ENCODE measurements at places on chromosomes 11 and 22.

- DNase-seq: no peak
Observed at GRCh38 chr22:46619830-46620501, at the start of gene GRAMD4. TSS of gene GRAMD4 (plus strand) at chr22:46620386. CDS start at chr22:46626800, 6,414 bp downstream.

DNA sequence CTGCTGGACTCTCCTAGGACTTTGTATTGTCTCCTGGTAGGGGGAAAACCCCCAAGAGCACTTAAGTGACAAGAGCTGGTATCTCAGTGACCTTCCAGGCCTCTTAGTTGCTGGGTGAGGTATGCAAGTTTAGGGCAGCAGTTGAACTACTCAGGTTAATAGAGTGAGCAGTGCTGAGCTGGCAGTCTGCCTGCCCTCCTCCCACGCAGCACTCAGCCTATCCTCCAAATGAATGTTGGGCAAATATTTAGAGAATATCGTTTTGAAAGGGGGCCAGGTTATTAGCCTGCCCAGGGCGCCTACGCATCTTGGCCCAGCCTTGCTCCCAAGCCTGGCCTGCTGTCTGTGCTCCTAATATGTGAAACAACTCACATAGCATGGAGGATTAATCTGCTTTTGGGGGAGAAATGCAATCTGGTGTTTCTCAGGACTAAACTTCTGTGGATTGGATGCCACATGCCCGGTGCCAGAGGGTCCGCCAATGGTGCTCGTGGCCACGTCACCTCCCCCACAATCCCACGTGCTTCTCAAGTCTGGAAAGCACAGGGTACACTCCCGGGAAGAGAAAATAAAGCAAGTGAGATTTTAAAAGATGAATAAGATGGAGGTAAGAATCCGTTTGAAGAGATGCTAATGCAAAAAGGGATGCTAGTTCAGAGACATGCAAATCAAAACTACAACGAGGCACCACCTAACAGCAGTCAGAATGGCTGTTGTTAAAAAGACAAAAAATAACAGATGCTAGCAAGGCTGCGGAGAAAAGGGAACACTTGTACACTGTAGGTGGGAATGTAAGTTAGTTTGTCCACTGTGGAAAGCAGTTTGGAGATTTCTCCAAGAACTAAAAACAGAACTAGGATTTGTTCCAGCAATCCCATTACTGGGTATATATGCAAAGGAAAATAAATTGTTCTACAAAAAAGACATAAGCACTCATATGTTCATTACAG is 67.7 kb downstream of the SPON1 start:
- DNase-seq: no peak

DNA sequence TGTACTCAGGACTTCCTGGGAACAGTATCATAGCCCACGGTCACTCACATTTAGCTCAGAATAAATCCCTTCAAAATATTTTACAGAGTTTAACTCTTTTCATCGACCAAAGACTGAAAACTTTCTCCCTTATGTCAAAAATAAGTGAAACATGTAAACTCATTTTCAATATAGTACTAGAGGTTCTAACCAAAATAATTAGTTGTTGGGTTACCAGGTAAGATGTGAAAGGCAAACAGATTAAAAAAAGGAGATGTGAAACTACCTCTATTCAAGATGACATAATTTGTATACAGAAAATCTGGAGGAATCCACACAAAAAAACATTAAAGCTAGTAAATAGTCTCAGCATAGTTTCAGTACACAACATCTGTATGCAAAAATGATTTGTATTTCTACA is 20.3 kb downstream of the XKR3 start:
- no peak for DNase-seq

- no peak for DNase-seq
Observed at GRCh38 chr11:133840479-133840941, 4.8 kb downstream of the SPATA19 start.

- DNase-seq: no peak
Observed at GRCh38 chr11:106306942-106307341, 229.5 kb downstream of the AASDHPPT start.

GRCh38 chr11:119567688-119568582 is 145.0 kb upstream of the THY1 start:
- DNase-seq: no peak

DNA sequence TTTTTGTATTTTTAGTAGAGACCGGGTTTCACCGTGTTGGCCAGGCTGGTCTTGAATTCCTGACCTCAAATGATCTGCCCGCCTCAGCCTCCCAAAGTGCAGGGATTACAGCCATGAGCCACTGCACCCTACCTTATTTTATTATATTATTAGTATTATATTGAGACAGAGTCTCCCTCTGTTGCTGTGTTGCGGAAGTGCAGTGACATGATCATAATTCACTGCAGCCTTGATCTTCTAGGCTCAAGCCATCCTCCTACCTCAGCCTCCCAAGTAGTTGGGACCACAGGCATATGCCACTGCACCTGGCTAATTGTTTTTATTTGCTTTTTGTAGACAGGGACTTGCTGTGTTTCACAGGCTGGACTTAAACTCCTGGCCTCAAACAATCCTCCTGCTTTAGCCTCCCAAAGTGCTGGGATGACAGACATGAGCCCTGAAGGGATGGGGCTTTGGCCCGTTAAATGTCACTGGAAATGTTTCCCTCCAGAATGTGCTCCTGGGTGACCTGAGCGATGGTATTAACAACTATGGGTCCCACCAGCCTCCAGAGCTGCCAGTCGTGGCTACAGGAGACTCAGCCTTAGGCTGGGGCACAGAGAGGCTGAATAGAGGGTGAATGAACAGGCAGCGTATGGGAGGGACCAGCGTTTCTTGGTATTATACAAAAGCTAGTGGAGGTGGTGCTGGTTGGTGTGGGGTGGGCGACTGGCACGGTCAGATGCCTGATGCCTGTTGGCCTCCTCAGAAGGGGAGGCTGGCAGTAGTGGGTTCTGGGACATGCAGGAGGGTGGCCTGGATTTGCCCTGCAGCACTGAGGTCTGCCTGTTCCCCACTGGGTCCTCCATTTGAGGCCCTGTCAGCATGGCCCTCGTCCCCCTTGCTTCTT is 7.3 kb downstream of the TANGO2 start:
- DNase-seq: no peak

DNA sequence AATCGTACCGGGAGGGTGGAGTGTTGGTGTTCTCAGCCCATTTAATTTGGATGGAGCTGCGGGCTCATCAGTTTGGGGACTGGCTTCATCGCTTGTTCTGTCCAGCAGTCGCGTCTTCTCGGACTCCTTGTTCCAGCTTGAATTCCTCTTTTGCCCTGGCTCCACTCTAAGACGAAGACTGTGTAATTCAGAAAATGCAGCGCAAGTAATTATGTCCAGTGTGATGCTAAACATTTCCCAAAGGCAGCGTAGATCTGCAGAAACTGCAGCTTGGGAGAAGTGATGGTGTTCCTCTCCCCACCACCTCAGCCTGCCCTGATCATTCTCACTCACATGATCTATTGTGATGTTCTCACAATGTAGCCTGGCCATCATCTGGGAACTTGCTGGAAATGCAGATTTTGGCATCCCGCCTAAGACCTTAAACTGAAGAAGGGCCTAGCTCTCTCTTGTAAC is 666 bp downstream of the SLC25A18 start:
- no peak for DNase-seq

DNA sequence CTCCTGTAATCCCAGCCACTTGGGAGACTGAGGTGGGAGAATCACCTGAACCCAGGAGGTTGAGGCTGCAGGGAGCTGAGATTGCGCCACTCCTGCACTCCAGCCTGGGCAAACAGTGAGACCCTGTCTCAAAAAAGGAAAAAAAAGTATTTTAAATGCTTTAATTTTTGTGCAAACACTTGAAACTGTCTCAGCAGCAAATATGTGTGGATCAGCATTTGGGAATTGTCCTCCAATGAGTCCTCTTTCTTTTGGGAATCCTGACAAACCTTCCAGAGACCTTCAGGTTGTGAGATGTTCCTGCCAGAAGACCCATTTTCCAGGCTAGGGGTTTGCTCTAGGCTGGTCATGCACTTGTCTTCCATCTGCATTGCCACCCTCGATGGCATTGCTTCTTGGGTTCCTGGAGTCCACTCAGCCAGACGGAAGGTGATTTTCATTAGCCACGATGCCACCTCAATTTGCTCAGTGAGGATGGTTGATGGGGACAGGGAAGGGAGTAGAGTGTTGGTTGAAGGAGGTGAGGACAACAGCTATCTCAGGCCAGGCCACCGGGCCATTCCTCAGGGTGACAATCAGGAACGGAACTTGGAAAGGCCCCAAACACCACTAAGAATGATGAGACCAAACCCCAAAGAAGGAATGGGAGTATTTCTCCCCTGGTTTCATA is 55.4 kb downstream of the ST14 start:
- DNase-seq: no peak

DNA sequence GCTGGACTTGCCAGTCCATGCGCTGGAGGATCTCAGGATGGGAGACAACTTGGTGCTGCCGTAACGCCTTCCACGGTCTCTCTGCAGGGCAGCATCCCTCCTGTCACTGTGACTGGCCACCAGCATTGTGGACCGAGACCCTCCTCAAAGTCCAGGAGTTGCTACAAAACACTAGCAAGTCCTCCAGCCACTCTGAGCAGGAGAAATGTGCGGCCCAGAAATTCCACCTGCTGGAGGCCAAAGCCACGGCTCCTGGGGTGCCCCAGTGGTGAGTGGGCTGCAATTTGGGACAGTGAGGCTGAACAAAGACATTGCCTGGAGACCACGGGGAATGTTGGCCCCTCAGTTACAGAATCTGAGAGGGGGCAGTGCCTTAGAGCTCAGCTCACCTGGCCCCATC is 6.9 kb upstream of the DSCAML1 start:
- DNase-seq: no peak

- DNase-seq: no peak
Observed at GRCh38 chr11:62965574-62965973, 19.2 kb downstream of the SLC22A6 start.

DNA sequence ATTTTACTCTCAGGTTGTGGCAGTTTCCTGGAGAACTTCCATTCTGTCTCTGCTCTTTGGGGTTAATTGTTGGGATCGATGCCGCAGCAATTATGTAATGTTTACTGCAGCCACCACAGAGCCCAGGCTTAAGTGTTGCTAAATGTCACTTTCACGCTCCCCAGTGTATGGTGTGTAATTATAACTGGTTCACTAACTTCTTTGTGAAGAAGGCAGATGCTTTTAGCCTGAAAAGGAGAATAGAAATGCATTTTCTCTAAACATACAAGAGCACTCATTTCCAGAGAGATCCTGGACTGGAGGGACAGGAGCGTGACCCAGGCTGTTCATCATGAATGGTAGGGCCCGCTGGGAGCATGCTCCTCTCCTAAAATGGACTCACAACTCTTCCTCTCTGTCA is 132.2 kb upstream of the PLET1 start:
- no peak for DNase-seq

- DNase-seq: no peak
Observed at GRCh38 chr11:38323961-38324761, 1726.1 kb upstream of the RAG2 start.

DNA sequence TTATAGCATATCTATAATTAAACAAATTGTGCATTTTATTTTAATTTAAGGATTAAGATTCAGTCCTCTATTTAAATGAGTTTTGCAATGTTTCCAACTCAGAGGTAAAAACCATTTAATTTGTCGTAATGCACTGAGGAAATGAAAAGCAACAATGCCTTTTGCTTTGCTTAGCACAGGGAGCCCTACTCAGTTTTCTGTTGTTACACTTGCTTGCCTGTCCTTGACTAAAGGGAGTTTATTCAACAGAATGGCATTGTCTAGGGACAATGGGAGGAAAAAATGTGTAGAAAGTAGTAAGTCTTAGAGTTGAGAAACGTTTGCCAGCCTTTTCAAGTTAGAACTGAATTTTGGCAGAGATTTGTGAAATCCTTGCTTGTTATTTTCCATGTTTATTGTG is 734.2 kb upstream of the ANO3 start:
- DNase-seq: no peak

DNA sequence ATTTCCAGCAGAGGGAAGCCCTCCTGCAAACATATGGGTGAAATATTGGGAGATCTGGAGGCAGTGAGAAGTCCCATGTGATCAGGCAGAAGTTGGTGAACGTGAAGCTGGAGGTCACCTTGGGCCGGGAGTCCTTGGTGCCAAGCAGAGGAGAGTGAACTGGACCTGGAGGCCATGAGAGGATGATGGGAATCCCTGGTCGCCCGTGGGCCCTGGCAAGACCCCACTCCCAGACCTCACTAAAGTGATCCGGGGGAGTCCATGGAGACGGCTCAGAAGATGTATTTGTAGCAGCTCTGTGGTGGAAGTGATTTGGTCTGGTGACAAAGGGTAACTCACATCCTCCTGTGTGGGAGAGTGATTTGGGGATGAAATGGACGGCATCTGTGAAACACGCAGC is 71.0 kb downstream of the ARHGAP8 start:
- no peak for DNase-seq

DNA sequence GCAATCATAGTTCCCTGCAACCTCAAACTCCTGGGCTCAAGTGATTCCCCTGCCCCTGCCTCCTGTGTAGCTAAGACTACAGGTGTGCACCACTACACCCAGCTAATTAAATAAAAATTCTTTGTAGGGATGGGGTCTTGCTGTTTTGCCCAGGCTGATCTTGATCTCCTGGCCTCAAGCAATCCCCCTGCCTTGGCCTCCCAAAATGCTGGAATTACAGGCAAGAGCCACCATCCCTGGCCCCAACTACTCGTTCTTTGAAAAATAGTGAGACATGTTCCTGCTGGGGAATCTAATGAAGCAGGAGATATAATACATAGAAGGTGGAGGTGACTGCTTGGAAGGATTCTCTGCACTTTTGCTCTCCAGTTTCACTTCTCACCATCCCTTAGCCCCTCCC is 40.1 kb upstream of the RFPL3 start:
- no peak for DNase-seq

GRCh38 chr11:126432065-126432461 is 76.6 kb downstream of the ST3GAL4 start:
- no peak for DNase-seq

DNA sequence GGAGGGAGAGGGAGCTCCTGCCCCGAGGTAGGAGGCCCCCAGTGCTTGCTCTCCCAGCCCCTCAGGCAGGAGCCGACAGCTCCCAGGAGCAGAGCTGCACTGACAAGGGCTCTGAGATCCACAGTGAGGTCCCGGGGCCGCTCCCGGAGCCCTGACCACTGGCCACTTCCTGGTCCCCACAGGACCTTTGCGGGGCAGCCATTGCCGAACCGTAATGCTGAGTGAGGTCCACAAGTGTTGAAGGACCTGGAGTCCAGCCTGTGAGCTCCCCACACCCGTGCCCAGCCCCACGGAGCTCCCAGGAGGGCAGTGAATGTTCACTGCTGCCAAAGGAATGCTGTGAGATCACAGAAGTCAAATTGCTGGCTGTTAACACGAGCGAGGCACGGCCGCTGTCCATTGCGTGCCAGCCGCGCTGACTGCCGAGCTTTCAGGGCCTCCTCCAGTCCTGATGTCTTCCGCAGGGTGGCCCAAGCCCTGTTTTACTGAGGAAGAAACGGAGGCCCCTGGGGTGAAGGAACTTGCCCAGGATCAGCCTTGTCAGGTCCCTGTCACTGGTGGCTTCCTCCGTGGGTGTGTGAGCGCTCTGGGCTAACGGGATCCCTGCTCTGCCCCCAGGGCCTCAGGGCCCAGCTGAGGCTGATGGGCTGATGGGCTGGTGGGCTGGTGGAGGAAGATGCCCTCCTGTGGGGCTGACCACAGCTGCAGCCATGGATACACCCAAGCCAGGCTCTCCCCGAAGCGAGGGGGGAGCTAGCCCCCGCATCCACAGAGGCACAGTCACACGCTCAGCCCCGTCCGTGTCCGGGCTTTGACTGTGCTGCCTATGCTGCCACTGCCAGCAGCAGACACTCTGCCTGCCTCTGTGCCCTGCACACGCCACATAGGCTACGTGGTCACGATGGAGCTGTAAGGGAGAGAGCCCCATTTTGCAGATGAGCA is 70.8 kb downstream of the WNT7B start:
- no peak for DNase-seq

GRCh38 chr11:57049749-57050148 is 61.0 kb downstream of the OR5AK2 start:
- DNase-seq: no peak
